ENCODE measurements at places on chromosomes 3 and 15.

- DNase-seq = no peak
These were observed 144.7 kb upstream of the PEX5L start for GRCh38 chr3:180181387-180181786.

DNA sequence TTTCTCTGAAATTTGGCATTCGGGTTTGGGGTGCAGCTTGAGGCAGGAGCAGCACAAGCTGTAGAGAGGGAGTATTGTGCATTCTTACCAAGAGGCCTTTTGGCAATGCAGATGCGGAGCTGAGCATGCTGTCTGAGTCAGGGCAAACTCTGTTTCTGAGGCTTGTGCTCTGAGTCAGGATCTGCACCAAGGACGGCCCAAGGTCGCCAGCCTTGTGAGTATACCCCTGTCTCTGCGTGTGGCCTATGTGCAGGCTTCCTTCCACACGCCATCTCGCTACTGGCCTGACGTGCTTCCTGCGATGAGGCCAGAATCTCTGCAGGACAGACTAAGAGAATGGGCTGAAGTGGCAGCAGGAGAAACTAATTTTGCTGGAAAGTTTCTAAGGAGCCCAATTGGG is 83.8 kb upstream of the ROPN1 start:
- DNase-seq = no peak

DNA sequence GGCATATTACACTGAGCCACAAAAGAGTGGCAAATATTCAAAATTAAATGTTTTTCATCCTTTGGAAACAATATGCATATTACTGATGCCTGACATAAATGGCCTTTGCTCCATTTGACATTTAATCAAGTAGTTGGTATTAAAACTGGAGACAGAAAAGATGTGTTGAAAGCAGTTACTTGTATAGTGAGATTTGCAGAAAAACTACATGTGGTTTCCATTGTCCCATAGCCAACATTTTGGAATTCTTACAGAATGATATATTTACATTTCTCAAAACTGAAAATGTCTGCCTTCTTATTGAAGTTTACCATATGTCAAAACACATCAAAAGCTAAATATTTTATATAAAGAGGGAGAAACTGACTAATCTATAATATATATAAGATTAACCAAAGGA is 21.6 kb downstream of the SHOX2 start:
- no peak for DNase-seq

DNA sequence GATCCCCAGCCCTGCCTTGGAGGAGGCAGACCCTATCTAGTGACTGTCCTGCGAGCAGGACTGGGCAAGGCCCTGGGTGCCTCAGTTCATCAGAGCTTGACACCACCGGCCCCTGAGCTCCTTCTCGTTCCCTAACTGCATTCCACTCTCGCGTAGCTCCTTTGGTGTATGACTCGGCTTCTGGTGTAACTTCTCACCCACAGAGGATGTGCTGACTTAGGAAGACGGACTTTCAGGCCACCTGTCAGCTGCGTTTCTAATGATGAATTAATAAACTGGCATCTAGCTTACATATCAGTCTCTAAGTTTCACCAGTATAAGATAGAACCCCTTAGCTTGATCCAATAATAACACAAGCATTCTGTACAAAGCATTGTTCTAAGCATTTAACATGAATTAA is 17.5 kb downstream of the ABCF3 start:
- DNase-seq = no peak

DNA sequence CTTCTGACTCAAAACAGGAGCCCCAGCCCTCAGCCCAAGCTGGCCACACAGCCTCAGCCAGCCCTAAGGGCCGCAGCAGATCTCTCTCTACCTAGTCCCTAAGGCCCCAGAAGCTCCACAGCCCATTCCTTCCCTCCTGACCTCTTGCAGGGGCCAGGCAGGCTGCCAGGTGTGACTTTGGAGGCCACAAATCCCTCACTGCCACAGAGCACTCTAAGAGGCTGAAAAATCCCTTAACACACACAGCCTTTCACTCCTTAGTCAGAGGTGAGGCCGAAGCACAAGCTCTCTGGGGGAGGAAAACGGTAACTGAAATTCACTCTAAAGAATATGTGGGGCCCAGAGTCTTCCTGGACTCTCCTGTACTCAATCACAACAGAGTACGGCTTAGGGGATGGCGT is 23.3 kb downstream of the LRRC2 start:
- DNase-seq = no peak

GRCh38 chr3:33975463-33975862 is 177.0 kb downstream of the PDCD6IP start:
- no peak for DNase-seq

DNA sequence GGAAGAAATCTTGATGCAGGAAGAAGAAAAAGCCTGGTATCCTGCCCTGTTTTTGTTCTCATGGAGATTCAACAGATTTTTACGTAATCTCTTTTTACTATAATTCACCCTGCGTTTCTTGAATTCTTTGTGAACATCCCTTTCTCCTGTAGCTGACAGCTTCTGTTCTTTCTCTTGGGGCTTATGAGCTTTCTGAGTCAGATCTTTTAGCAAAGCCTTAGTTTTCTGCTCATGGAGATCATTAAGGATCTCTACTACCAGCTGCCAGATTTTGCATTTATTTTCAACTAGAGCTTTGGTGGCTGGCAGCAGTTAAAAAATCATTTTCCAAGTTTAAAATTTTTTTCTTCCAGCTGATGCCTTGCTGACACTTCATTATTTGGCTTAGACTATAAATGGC is 51.6 kb downstream of the MOBP start:
- no peak for DNase-seq

- no peak for DNase-seq
These were observed 87.4 kb upstream of the CCNL1 start for GRCh38 chr3:157247391-157247790.

GRCh38 chr3:3800080-3800455 is 837 bp downstream of the LRRN1 start:
- DNase-seq = peak; percentile 5

- no peak for DNase-seq
These were observed 17.5 kb upstream of the HCN4 start for GRCh38 chr15:73386238-73386637.
